Chondrocyte (in vitro differentiated cells): ENCODE measurements at places on chromosomes 11 and 22. TPM values are rescaled to one million over a fixed set of nuclear protein-coding genes. Genes with fewer than 3 reads are reported as not detected.

CCDC157 gene
- 2.1 to 3.1 TPM (median 2.3 TPM) in 3 replicates for total RNA-seq

KLHDC7B gene
- 0.34 to 7.2 TPM (median 6.3 TPM) in 3 replicates for total RNA-seq

RTCB gene
- total RNA-seq = 64.7 to 71.1 TPM (median 66.3 TPM) in 3 replicates

PATE4 gene
- total RNA-seq = not detected in 3 replicates

OR51B2 gene
- not detected in 3 replicates for total RNA-seq

RAPSN gene
- total RNA-seq = 0.33 to 0.35 TPM (median 0.34 TPM) in 3 replicates

MCHR1 gene
- total RNA-seq = 0.17 to 0.38 TPM in 2 of 3 replicates, not detected in the other

- peaks cover 13% of the 10 kb centered on the region for H3K4me1 ChIP-seq
- peaks cover 7% of the 10 kb centered on the region for H3K36me3 ChIP-seq
- H3K4me3 ChIP-seq = no peak overlapping the region
- H3K27ac ChIP-seq = no peak overlapping the region
Observed at GRCh38 chr11:72208281-72208680, 8.3 kb upstream of the FOLR2 start.

DNA sequence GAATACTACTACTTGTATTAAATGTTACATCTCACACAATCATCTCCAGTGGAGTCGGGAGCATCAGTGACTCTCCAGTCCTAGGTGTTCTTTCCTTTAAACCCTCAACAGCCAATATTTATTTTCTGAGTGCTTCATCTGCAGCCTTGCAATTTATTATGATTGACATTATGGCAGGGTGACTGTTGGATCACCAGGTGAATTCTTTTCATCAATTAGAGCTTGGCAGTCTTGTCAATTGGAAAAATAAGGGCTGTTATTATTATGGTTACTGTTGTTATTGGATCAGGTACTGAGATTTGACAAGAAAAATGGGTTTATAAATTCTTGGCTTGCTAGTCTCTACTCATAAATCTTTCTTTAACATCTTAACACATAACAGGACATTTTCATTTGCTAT, 27.5 kb upstream of the HTATIP2 start:
- no peak overlapping the region for H3K4me3 ChIP-seq
- H3K27ac ChIP-seq = no peak overlapping the region
- no peaks in the 10 kb centered on the region for H3K36me3 ChIP-seq
- no peak for DNase-seq

- H3K27me3 ChIP-seq = no peaks in the 10 kb centered on the region
- peaks cover 2% of the 10 kb centered on the region for H3K36me3 ChIP-seq
- no peak overlapping the region for H3K27ac ChIP-seq
- DNase-seq = no peak
- H3K4me1 ChIP-seq = peaks cover 10% of the 10 kb centered on the region
Observed at GRCh38 chr11:122816761-122817520, 21.4 kb upstream of the CRTAM start.

- no peaks in the 10 kb centered on the region for H3K27me3 ChIP-seq
- H3K4me1 ChIP-seq = peaks cover 34% of the 10 kb centered on the region
- H3K36me3 ChIP-seq = peaks cover 1% of the 10 kb centered on the region
- H3K27ac ChIP-seq = no peak overlapping the region
- no peak for DNase-seq
Observed at GRCh38 chr11:113615098-113615497, 91.0 kb downstream of the TMPRSS5 start.

- no peak overlapping the region for H3K27ac ChIP-seq
- DNase-seq = no peak
- H3K36me3 ChIP-seq = no peaks in the 10 kb centered on the region
- no peaks in the 10 kb centered on the region for H3K27me3 ChIP-seq
- peaks cover 20% of the 10 kb centered on the region for H3K4me1 ChIP-seq
Observed at GRCh38 chr11:46611526-46612304, 5.3 kb downstream of the HARBI1 start.

GRCh38 chr11:86390487-86390886, 15.8 kb downstream of the CCDC81 start:
- no peaks in the 10 kb centered on the region for H3K36me3 ChIP-seq
- DNase-seq = no peak
- no peak overlapping the region for H3K27ac ChIP-seq
- H3K27me3 ChIP-seq = no peaks in the 10 kb centered on the region
- H3K4me3 ChIP-seq = no peak overlapping the region
- peaks cover 11% of the 10 kb centered on the region for H3K4me1 ChIP-seq

DNA sequence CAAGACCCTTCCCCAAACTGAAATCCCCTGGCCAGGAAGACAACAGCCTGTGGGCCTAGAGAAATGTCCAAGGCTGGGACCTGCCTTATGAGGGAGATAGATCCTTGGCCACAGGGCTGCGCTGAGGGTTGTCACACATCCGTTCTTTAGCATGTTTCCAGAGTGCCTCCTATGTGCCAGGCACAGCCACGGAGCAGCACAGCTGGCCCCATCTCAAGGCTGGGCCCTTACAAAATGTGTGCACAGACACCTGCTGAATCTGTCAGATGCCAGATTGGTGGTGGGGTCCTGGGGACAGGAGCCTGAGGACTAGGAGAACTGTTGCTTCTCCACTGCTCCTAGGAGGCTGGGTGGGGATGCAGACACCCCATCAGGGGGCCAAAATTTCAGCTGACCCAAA, 11.2 kb downstream of the GRIK4 start:
- no peak overlapping the region for H3K4me3 ChIP-seq
- H3K27ac ChIP-seq = no peak overlapping the region
- peaks cover 8% of the 10 kb centered on the region for H3K27me3 ChIP-seq
- no peak for DNase-seq
- H3K4me1 ChIP-seq = peaks cover 9% of the 10 kb centered on the region
- no peaks in the 10 kb centered on the region for H3K36me3 ChIP-seq

DNA sequence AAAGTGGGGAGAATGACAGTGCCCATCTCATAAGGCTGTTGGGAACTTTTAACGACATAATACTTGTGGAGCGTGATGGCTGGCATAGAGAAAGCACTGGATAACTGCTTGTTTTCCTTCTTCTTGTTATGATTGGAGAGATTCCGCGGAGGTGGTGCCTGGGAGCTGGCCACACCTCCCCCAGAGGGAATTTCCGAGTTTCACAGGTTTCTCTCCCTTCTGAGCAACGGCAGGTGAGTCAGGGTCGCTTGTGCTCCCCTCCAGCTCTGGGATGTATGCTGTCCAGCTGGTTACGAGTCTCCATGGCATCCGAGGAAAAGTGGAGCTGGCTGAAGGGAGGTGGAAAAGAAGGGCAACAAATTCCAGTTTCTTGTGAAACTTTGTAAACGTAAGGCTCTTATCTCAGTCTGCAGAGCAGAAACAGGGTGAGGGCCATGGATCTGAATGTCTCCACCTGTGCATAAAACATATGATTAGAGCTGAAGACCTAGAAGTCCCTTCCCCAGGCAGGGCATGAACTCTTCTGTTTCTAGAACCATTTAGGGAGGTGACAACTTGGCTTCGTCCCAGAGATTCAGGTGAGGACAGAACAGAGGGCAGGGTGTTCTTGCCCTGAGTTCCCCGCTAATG, 10.0 kb upstream of the PLET1 start:
- no peak for DNase-seq
- no peaks in the 10 kb centered on the region for H3K27me3 ChIP-seq
- H3K36me3 ChIP-seq = no peaks in the 10 kb centered on the region
- no peak overlapping the region for H3K4me3 ChIP-seq
- H3K27ac ChIP-seq = no peak overlapping the region

- DNase-seq = no peak
- no peak overlapping the region for H3K27ac ChIP-seq
- peaks cover 36% of the 10 kb centered on the region for H3K4me1 ChIP-seq
- no peak overlapping the region for H3K4me3 ChIP-seq
- no peaks in the 10 kb centered on the region for H3K27me3 ChIP-seq
Observed at GRCh38 chr11:116963813-116964212, 126.4 kb upstream of the APOA1 start.

- H3K27ac ChIP-seq = no peak overlapping the region
- no peak overlapping the region for H3K4me3 ChIP-seq
- H3K36me3 ChIP-seq = no peaks in the 10 kb centered on the region
- peaks cover 35% of the 10 kb centered on the region for H3K4me1 ChIP-seq
Observed at GRCh38 chr11:95720195-95720594, 69.4 kb downstream of the FAM76B start.

GRCh38 chr11:111417011-111417765, 38.1 kb upstream of the POU2AF1 start:
- H3K36me3 ChIP-seq = no peaks in the 10 kb centered on the region
- peaks cover 4% of the 10 kb centered on the region for H3K4me1 ChIP-seq
- no peak overlapping the region for H3K4me3 ChIP-seq

- no peak overlapping the region for H3K27ac ChIP-seq
- H3K4me1 ChIP-seq = no peaks in the 10 kb centered on the region
- DNase-seq = no peak
- peaks cover 21% of the 10 kb centered on the region for H3K27me3 ChIP-seq
- no peaks in the 10 kb centered on the region for H3K36me3 ChIP-seq
Observed at GRCh38 chr11:70810133-70810532, 411.8 kb downstream of the CTTN start.

DNA sequence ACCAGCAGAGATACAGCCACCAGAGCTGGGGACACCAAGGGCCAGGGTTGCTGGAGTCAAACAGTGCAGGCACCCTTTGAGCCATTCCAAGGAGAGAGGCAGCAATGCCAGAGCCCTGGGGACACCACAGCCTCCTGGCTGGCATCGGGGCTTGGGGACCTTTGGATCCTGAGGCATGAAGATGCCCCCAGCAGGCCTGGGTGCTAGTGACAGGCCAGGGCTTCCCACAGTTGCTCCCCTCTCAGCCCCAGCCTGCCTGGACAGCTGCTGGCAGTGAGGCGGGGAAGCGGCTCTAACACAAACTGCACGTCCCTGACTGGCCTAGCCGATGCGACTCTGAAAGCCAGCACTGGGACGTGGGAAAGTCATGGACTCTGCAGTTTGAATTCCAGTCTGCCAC, 2.7 kb downstream of the CD5 start:
- H3K4me1 ChIP-seq = no peaks in the 10 kb centered on the region
- no peak overlapping the region for H3K27ac ChIP-seq
- no peaks in the 10 kb centered on the region for H3K36me3 ChIP-seq
- peak; percentile 71 for DNase-seq

DNA sequence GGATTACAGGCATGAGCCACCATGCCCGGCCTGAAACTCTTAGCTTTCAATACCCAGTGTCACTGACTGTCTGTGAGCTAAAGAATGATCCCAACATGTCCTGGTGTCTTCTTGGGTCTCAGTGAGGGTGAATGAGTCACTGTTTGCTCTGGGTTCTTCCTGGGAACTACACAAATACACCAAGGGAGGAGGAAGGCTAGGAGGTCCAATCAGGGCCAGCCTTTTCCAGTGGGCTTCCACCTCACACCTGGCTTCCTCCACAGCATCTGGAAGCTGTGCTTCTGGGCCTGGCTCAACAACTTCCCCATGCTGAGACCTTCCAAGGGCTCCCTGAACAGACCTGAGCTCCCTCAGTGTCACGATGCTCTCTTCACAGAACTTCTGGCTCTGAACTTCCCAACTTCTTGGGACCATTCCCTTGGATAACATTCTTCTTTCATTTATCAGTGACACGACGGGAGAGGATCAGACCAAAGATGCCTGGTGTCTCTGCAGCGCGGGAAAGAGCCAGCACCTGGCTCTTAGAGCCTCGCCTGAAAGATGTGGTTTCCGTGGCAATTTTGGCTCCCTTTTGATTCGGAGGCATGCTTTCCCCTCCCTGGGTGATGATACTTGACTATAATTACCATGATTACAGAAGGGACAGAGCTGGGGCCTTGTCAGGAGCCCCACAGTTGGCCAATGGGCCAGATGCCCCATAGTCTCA, 22.3 kb upstream of the CHRM4 start:
- no peak overlapping the region for H3K27ac ChIP-seq
- H3K27me3 ChIP-seq = no peaks in the 10 kb centered on the region
- peaks cover 22% of the 10 kb centered on the region for H3K36me3 ChIP-seq
- H3K4me1 ChIP-seq = no peaks in the 10 kb centered on the region
- no peak overlapping the region for H3K4me3 ChIP-seq

GRCh38 chr11:22780952-22781593, 48.5 kb downstream of the SVIP start:
- no peak overlapping the region for H3K4me3 ChIP-seq
- DNase-seq = no peak
- H3K4me1 ChIP-seq = no peaks in the 10 kb centered on the region
- H3K36me3 ChIP-seq = no peaks in the 10 kb centered on the region
- no peak overlapping the region for H3K27ac ChIP-seq

DNA sequence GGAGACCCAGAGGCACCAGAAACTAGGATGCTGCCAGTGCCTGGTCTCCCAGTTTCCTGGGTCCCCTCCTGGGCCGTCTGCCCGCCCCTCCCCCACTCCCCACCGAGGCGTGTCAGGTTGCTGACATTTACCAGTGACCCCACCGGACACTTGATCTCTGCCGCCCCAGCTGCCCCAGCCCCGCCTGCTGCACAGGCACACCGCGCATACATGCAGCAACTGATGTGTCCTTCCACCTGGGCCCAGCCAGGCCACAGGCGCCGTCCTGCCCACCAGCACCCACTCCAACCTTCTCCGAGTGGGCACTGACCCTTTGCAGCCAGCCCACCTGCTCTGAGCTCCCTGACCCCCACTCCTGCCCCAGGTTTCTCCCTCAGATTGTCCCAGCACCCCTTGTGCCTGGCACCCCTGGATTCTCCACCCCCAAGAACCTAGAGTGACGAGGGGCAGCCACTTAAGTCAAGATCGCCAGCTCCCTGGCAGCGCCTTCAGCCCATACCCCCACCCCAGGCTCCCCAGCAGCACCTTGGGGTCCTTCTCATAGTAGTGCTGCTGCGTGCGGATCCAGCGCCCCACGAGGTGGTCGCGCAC, 548 bp downstream of the PYGM start:
- H3K27ac ChIP-seq = peak overlapping the region; percentile 63
- DNase-seq = peak; percentile 82
- H3K4me3 ChIP-seq = peak overlapping the region; percentile 28
- peaks cover 13% of the 10 kb centered on the region for H3K36me3 ChIP-seq

- no peaks in the 10 kb centered on the region for H3K27me3 ChIP-seq
- no peak overlapping the region for H3K27ac ChIP-seq
- H3K4me1 ChIP-seq = peaks cover 4% of the 10 kb centered on the region
- DNase-seq = peak; percentile 87
Observed at GRCh38 chr22:31611061-31611760, 50.8 kb downstream of the PISD start.

DNA sequence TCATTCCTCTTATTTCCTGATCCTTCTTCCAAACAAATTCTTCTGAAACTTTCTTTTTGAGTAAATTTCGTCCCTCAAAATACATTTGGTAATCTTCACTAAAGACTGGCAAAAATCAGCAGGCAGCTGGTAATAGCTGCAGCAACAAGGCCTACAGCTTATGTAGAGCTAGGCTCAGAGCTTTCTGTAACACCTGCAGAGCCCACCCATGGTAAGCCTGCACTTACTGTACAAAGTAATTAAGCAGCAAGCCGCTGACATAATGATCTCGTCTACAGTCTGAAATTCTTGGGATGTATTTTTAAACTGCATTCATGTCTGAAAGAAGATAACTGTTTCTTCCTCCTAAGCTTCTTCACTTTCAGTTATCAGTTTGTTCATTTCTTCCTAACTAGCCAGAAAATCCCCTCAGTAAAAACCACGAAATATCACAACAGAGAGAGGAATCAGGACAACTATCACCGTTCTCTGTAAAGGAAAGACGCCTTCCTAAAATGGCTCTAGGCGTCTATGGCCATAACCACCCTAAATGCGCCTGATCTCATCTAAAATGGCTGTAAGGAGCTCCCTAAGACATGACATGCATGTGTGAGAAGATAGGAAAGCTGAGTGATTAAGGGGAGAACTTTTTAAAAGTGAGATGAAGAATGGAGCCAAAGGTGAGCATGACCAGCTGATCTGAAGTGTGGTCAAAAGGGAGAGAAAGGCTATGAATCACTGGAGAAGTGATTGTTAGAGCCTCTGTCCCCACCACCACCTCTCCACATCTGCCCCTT, 56.2 kb downstream of the DENND5A start:
- no peak for DNase-seq
- H3K4me3 ChIP-seq = no peak overlapping the region
- H3K4me1 ChIP-seq = peaks cover 59% of the 10 kb centered on the region
- peak overlapping the region; percentile 1 for H3K27ac ChIP-seq
- H3K27me3 ChIP-seq = no peaks in the 10 kb centered on the region
- peaks cover under 1% of the 10 kb centered on the region for H3K36me3 ChIP-seq
